ENCODE measurements at places on chromosomes 2 and 18.

GRCh38 chr18:47175898-47176575 is at the start of gene IER3IP1:
TSS of gene IER3IP1 (minus strand) at chr18:47176364. CDS start at chr18:47176277, 87 bp downstream.
- DNase-seq, result peak; percentile 89

- DNase-seq, result no peak
These were observed 294.8 kb downstream of the ZEB2 start for GRCh38 chr2:144225076-144225475.

DNA sequence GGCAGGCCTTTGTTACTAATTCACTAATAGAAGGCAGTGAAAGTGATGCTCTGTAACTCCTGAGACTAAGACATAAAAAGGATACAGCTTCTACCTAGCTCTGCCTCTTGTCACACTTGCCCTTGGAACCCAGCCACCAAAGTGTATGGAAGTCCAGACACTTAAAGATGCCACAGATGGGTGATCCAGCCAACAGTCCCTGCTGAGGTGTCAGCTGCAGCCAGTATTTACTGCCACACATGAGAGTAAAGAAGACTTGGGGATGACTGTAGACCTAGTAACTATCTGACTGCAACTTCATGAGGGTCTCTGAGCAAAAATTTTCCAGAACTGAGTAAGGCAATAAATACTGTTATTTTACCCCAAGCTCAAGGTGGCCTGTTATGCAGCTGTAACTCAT is 8.8 kb downstream of the IMMT start:
- no peak for DNase-seq

DNA sequence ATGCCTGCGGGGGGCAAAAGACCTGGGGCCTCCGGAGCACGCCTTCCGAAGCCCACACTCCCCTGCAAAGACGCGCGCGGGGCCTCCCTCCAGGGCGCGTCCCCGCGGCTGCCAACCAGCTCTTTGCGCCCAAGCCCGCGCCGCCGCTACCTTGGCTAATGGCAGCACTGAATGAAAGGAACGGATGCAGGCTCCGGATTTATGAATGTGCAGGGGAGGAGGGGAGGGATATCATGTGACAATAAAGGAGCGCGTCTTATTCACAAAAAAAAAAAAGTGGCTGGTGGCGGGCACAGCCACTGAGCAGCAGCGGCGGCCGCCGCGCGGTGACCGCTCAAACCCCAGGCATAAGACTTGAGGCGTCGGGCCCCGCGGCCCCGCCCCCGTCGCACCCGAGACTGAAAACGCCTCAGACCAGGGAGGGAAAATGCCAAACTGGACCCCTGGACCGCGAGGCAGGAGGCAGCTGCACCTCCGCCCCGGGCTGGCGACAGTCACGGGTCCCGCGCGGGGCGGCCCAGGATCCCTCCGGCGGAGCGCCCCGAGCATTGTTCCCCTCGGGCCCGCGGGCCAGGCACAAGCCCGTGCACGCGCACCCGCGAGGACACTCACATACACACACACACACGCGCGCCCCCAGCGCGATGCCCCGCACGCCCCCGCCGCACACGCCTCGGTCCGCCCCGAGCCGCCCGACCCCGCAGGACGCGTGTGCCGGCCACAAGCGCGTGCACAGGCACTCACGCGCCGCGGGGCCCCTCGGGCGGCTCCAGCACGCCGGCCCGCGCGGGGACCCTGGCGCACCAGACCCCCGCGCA is 1.6 kb downstream of the SPRED2 start:
- DNase-seq, result peak; percentile 71

DNA sequence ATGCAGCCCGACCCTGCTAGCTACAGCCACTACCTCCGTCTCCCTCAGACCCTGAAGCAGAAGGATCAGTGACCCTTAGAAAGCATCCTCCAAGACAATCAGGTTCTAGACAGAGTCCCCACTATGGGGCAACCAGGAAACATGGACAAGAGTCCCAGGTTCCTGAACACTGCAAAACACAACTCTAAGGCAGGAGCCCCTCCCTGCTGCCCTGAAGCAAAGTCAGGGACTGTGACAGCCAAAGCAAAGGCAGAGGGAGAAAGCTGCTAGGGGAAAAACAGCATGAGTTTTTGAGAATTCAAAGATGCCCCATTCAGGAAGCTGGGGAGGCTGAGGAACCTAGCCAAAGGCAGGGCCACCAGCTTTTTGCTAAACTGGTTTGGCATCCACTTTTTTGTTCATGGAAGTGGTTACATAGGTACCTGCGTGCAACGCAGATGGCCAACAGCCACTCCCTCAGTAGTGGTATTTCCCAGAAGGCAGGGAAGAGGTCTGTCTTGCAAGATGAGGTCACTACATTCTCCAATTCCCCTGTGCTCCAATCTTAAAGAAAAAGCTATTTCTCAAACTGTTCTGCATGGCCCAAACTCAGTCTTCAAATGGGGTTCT is 33.2 kb downstream of the MYO5B start:
- no peak for DNase-seq

- DNase-seq, result no peak
These were observed 41.3 kb upstream of the SNED1 start for GRCh38 chr2:240956935-240957655.

GRCh38 chr18:7248877-7249276 is 18.0 kb downstream of the LRRC30 start:
- DNase-seq, result no peak

- no peak for DNase-seq
These were observed 37.1 kb downstream of the SH2D6 start for GRCh38 chr2:85455552-85456090.

GRCh38 chr2:148988337-148988736 is 50.2 kb upstream of the LYPD6B start:
- no peak for DNase-seq

- DNase-seq, result no peak
These were observed 2.4 kb downstream of the POU3F3 start for GRCh38 chr2:104856086-104856972.

Data from stimulated activated naive CD8-positive, alpha-beta T cell treated with anti-CD3 and anti-CD28 coated beads, Interleukin-15, amount 100 ng/mL, for 72 hours (primary cell).